ENCODE measurements at places on chromosomes 2 and 18.

GRCh38 chr18:54877076-54877475 lies 48.8 kb downstream of the RAB27B start:
- DNase-seq = no peak

- DNase-seq = no peak
Observed at GRCh38 chr2:141611176-141611571, 519.6 kb downstream of the LRP1B start.

DNA sequence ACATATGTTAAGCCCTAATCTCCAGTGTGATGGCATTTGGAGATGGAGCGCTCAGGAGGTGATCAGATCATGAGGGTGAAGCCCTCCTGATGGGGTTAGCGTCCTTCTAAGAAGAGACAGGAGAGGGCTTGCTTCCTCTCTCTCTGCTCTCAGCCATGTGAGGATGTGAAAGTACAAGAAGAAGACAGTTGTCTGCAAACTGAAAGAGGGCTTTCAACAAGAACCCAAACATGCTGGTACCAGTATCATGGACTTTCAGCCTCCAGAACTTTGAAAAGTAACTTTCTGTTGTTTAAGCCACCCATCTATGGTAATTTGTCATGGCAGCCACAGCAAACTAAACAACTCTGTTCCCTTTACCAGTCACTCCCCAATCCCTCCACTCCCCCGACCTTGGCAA lies 47.4 kb downstream of the CACNB4 start:
- DNase-seq = peak; percentile 46

DNA sequence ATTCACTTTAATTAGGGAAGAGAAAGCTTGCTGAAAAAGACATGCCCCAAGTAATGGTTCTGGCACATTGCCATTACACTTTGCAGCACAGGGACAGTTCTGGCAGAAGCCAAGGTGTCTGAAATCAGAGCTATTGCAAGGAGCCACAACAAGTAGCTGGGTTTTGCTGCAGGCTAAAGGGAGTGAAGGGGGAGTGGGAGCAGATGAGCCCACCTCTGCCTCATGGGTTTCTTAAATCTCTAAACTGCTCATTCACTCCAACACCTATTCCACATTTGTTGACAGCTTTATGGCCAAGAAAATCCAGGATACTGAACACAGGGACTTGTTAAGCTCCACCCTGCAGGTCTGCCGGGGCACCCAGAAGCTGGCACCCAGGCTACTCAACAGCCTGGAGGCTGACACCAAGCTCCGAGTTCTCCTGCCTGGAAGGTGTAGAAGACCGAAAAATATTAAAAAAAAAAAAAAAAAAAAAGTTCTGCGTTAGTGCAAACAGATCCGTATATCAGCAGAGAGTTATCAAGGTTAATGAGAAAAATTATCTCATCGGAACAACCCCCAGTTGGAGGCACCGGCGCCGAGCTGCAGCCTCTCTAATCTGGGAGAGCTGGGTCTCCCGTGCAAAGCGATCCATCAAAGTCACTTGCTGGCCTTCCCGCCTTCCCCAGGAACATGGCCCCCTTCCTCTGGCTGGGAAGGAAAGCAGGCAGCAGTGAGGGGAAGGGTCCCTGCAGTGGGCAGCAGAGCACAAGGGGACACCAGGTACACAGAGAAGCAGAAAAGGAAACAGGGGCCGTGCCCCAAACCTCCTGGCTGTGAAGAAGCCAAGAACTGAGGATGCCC lies 123.7 kb downstream of the HNMT start:
- DNase-seq = peak; percentile 61

GRCh38 chr18:57806978-57807285 lies 3.8 kb upstream of the ATP8B1 start:
- no peak for DNase-seq

DNA sequence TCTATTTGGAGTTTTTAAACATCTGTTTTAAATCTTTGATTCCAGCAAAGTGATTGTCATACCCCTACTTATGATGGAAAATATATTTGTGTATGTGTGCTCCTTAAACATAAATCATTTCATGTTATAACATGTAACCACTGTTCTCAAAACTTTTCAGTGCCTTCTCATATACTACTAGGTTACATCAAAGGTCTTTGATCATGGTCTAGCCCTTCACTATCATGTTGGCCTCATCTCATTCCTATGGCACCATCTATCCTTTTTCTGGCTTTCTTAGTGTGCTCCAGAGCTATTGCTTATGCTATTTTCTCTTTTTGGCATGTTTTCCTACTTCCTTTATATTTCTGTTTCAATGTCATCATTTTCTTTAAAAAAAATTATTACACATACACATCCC lies 367.9 kb upstream of the SLC39A10 start:
- DNase-seq = no peak

DNA sequence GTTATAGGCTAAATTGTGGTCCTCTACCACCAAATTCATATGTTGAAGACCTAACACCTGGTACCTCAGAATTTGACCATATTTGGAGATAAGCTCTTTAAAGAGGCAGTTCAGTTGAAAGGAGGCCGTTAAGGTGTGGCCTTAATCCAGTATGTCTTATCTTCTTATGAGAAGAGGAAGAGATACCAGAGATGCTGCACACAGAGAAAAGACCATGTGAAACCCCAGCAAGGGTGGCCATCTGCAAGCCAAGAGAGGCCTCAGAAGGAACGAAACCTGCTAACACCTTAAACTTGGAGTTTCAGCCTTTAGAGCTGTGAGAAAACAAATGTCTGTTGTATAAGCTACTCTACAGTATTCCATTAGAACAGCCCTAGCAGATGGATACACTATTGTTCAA lies 528.1 kb upstream of the DCC start:
- DNase-seq = no peak

DNA sequence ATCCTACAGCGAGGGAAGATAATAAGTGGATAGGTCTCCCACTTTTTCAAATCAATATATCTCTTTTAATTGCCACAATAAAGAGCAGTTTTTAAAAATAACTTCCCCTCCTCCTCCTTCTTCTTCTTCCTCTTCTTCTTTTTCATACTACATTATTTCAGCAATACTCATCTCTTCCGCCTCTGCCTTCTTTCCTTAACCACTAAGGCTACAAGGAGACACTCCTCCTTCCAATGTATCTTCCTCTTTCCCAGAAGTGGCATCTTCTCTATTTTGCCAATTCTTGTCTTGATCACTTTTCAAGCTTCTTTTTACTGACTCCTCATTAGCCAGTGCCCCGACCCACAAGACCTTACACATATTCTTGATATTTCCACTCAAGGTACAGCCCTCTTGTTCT lies 546.6 kb upstream of the CHAC2 start:
- DNase-seq = no peak

- DNase-seq = no peak
Observed at GRCh38 chr2:232320443-232320803, 58.1 kb upstream of the ALPP start.

GRCh38 chr18:49137093-49137492 lies 186.3 kb upstream of the SMAD7 start:
- DNase-seq = no peak

GRCh38 chr2:217151509-217152206 lies 291.8 kb upstream of the TNP1 start:
- no peak for DNase-seq

DNA sequence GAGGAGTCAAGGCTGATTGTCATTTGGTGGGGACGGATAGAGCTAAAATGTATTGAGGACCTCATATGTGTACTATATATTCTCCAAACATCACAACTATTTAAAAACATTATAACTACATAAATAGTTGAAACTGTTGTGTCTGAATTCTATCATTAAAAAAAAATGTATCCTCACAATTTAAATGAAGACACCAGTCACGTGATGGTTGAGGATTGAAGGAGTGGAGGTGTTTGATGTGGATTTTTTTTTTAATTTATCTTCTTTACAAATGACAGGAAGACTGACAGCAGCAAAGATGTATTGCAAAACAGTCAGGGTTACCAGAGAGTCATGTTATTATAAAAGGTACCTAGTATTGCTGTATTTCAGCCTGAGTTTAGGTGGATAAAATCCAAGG lies 30.0 kb downstream of the GNAL start:
- DNase-seq = no peak

DNA sequence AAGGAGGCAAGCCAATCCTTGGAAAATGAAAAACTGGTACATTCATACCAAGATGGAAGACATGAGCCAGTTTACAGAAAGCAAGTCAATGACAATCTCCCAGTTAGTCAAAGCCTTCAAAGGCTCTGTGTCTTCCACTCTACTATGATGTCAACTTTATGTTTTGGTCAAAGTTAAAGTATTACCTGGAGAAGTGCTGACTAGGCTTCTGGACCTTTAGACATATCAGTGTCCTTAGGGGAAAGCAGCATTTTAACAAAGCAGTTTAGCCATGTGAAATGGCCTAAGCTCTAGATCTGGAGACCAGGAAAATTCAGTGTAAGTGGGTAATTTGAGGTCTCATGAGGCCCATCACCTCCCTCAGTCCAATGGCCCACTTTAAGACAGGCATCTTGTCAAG lies 30.8 kb downstream of the AAK1 start:
- no peak for DNase-seq

GRCh38 chr2:98084869-98085238 lies 2.1 kb upstream of the VWA3B start:
- DNase-seq = no peak

GRCh38 chr2:235827585-235827992 lies 333.7 kb downstream of the AGAP1 start:
- DNase-seq = no peak

- no peak for DNase-seq
Observed at GRCh38 chr2:150924878-150925277, 336.8 kb downstream of the RBM43 start.

DNA sequence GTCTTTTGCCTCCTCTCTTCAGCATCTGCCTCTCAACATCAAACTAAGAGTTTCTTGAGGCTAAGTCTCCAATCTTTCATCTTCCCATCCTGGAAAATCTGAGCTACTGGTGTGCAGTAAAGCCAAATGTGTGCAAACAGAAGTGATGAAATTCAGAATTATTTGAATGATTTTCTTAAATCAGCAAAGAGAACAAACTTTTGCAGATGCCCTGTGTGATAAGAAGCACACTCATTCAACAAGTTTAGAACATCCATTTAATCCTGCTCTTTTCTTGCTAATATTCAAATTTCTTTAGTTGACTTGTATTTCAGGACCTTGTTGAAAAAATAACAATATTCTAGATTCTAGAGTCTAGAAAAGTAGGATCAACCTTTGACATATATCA lies 1374.9 kb upstream of the CELF4 start:
- no peak for DNase-seq

GRCh38 chr2:29502460-29502911 lies 387.3 kb downstream of the CLIP4 start:
- DNase-seq = no peak

DNA sequence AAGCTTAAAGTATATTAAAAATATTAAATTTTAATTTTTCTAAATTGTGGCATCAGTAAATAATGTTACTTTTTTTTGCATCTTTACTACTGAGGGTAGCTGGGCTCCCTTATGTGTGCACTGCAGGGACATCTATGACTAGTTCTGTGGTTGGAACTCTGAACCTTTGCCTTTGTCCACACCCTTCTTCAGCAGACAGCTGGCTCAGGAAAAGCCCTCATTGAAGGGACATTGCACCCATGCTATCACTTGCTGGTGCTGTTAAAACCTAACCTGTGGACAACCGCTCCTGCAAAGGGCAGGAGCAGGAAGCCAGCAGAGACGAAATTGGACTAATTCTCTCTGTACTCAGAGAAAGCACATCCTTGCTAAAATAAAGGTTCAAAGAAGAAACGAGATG lies 30.1 kb downstream of the MOCOS start:
- DNase-seq = no peak

GRCh38 chr2:85087541-85087940 lies 45.7 kb upstream of the TCF7L1 start:
- DNase-seq = no peak

- no peak for DNase-seq
Observed at GRCh38 chr2:240165034-240165433, 24.6 kb upstream of the OTOS start.

DNA sequence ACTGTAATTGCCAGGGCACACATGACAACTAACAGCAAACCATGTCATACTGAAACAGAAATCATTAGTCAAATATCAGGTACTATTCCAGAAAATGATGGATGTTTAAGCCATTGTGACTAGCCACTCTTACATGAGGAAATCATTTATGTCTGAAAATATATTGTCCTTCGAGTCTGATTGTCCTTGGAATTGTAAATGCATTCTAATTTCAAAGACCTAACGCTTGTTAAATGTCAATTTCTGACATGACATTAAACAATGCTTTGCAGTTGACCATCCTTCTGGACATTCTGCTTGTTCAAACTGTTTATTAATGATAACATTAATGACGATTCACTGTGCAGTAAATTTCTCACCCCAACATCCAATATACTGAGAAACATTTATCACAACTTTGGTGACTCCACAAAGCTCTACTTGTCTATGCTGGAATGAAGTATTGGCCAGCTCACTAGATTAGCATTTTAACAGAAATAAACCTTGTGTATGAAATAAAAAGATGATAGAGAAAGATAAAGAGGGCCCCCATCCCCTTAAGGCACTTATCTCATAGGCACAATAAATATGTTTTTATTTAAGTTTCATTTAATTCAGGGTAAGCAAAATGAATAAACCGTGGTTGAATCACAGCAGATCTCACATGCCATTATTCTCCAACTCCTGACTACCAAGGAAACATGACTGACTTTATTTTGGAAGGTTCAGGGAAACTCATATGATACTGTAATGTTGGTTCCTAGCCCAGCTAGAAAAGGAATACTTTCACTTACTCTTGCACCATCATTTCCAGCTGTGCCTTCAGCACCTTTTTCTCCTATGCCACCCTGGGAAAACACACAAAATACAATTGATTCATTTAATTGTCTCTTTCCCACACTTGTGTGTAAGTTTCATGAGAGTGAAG lies 82.3 kb downstream of the COL3A1 start:
- no peak for DNase-seq

- DNase-seq = no peak
Observed at GRCh38 chr18:39191931-39192330, 1626.3 kb upstream of the CELF4 start.

Measured in suppressor macrophage (primary cell).